Type B pancreatic cell (in vitro differentiated cells): ENCODE measurements at places on chromosomes 4 and X. TPM values are rescaled to one million over a fixed set of nuclear protein-coding genes. Genes with fewer than 3 reads are reported as not detected.

DNA sequence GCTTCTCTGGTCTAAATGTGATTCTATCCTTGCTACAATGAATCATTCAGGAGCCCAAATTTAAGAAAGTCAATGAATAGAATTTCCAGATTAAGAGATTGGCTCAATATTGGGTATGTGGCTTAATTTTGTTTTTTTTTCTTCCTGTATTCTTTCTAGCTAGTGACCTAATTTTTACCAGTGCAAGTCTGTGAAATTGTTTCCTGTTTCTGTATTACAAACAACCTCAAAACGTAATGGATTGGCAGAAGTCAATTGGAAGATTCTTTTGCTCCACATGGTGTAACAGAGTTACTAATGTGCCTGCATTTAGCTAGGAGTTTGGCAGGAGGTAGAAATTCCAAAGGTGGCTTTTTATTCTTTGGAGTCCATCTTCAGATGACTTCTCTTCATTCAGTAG, 17.6 kb downstream of the DYNLT3 start:
- DNase-seq: no peak

DNA sequence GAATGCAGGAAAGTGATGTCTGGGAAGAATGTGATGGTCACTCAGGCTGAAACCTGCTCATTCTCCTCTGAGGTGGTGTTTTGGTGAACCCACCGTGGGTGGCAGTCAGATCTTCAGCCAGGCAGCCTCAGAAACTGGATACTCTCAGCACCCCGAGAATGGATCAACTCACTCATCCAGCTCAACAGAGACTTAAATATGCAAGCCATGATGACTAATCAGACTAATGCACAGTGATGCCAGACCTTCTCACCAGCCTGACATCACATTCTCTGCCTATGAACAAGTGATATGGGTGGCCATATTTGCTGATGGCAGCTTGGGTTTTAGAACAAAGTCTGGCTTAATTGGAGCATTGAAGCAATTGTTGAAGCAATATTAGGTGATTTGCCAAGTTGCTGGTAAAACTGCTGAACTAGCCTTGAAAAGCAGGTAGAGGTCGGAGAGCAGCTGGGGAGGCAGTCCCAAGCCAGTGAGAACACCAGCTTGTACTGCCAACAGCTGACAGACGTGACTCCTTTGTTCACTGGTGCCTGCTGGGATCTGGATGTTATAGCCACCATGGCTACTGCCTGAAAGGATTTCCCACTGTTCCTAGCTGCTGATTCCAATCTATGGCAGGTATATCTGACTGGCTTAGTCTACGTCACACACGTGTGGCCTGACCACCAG, 608.1 kb downstream of the MID1IP1 start:
- no peak for DNase-seq

DNA sequence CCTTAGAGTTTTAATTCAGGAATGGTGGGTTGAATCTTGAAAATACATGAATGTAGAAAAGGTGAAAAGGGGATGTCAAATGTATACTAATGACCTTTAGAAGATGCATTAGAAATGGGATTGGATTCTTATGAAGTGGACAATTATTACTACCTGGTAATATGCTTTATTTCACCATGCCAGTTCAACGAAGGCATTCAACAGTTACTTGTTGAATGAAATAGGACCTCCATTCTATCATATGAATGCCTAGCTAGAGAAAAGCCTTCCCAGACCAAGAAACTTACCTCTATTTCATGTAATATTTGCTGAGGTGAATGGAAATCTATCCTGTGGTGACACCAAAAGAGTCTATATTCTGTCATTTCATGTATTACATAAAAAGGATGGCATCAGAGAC, 34.6 kb upstream of the SFRP2 start:
- DNase-seq: no peak

GRCh38 chr4:89575840-89576239, 261.1 kb downstream of the SNCA start:
- DNase-seq: no peak

- no peak for DNase-seq
Measured at GRCh38 chrX:135396566-135396965, 25.2 kb upstream of the SMIM10L2A start.

DNA sequence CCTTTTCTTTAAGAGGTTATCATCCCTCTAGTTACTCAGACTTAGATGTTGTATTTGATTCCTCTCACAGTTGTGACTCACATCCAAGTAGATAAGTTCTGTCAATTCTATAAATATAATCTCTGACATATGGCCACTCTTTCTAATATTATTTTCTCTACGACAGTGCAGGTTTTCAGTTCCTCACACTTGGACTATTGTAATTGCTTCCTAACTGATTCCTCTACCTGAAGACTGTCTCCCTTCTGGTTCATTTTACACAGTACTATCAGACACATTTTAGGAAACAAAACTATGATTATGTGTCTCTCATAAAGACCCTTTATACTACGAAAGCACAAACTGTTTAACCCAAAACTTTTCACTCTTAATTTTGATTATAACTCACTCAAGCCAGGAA, 31.3 kb upstream of the GNRHR start:
- DNase-seq: no peak

- no peak for DNase-seq
Measured at GRCh38 chrX:102934624-102935023, 2.4 kb upstream of the RAB40AL start.

GRCh38 chr4:151468715-151469696, 60.0 kb downstream of the FHIP1A start:
- DNase-seq: no peak

GRCh38 chrX:34341258-34341657, 209.1 kb upstream of the FAM47A start:
- no peak for DNase-seq

DNA sequence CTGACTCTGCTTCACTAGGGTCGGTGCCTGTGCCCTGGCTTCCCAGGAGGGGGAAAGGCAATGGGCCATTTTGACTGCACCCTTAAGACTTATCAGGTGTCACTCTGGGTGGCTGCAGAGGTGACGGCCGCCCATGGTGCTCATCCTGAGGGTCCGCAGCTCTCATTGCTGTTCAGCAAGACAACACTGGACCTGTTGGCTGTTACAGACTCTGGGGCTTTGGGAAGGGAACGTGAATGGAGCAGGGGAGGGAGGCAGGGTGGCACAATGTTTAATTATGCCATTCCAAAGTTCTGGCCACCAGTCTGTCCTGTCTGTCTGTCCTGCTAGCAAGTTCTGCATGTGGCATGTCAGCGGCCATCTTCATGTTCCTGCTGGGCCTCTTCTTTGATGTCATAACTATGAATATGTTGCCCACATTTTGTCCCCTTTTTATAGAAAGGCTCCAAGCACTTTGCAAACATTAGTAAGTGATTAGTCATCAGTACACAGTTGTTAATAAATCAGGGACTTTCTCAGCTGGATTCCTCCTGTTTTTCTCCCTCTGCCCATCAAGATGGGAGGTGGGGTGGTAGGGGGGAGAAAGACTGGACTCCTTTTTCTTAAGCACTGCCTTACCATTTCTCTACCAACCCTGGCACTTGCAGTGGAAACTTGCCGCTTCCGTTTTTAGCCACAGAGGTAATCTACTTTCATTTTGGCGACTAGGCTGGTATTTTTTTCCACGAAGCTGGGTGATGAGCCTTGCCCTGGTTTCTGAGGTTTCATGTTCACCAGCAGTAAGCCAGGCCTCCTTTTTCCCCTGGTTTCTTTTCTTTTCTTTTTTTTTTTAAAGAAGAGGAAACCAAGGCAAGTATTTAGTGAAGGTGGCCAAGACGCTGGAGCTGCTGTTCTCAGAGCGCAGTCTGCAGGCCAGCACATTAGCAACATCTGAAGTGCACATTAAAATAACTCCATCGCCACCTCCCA, 88.6 kb upstream of the TRIM2 start:
- no peak for DNase-seq

DNA sequence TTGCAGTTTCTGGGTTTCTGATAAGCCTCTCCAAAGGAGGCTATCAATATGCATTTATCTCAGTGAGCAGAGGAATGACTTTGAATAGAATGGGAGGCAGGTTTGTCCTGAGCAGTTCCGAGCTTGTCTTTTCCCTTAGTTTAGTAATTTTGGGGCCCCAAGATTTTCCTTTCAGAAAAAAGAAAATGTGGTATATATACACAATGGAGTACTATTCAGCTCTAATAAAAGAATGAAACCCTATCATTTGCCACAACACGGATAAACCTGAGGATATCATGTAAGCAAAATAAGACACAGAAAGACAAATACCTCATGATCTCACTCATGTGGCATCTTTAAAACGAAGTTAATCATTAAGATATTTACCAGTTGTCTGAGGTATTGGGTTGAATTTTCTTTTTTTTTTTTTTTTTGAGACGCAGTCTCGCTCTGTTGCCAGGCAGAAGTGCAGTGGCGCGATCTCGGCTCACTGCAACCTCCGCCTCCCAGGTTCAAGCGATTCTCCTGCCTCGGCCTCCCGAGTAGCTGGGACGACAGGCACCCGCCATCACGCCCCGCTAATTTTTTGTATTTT, 540 bp downstream of the ZNF721 start:
- DNase-seq: no peak

DNA sequence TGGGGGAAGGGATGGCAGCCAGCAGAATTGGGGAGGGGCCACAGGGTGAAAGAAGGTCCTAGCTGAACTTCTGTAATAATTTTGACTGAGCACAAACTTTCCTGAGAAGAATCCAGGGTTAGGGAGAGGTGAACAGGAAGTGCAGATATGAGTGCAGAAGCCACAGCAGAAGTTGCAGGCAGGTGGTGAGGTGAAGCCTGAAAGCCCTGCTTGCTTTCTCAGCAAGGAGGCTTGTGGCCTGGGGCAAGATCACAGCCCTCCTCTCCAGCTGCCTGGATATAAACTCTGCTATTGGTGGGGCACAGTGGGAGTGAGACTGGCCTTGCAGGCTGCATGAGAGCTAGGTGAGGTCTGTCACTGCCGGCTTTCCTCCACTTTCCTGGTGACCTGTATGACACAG, 44.1 kb upstream of the UPRT start:
- DNase-seq: no peak

GRCh38 chrX:52934704-52935469, 23.4 kb downstream of the FAM156A start:
- peak; percentile 90 for DNase-seq

The KLHL4 gene
- total RNA-seq: 4.5 and 11.1 TPM in 2 replicates

The MAGEC3 gene
- 0.14 TPM in 1 of 2 replicates, not detected in the other for total RNA-seq

The RBPJ gene
- total RNA-seq: 61.5 and 95.4 TPM in 2 replicates

The UCP1 gene
- 0.41 TPM in 1 of 2 replicates, not detected in the other for total RNA-seq
